ENCODE measurements at places on chromosomes 1 and 21.

GRCh38 chr1:31416101-31416736 is 3.2 kb downstream of the SERINC2 start:
- no peak for DNase-seq

- DNase-seq = no peak
These were observed 17.1 kb downstream of the TNFRSF8 start for GRCh38 chr1:12080156-12080555.

DNA sequence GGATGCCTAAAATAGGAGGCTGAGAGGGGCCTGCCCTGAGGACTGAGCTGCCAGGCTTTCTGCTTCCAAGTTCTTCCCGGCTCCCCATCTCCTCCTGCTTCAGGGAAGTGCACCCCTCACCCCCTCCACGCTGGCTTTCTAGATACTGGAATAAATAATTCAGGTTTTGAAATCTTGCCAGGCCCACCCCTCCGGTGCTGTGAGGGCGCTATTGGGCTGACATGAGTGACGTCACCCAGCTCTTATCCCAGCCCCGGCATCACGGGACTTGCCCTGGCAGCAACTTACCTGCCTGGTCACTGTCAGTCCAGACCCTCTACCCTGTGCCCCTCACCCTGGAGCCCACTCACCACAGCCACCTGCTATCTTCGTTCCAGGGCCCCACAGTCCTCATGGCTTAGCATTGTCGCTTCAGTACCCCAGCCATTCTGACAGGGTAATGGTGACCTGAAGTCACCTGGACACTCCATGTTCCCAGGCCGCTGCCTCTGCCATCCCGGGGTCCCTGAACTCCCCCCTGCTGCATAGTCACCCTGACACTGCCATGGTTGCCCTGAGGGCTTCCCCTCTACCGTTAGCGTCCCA is 819 bp upstream of the GPR3 start:
- DNase-seq = no peak

- no peak for DNase-seq
These were observed 173.5 kb downstream of the GALNT2 start for GRCh38 chr1:230240446-230241086.
